CD4-positive, alpha-beta T cell treated with Interleukin-6 at 100 ng/mL for 8 hours (primary cell): ENCODE measurements at places on chromosomes 12 and 14.

GRCh38 chr14:60753264-60754119 is 18.9 kb downstream of the MNAT1 start:
- DNase-seq, result peak; percentile 58

DNA sequence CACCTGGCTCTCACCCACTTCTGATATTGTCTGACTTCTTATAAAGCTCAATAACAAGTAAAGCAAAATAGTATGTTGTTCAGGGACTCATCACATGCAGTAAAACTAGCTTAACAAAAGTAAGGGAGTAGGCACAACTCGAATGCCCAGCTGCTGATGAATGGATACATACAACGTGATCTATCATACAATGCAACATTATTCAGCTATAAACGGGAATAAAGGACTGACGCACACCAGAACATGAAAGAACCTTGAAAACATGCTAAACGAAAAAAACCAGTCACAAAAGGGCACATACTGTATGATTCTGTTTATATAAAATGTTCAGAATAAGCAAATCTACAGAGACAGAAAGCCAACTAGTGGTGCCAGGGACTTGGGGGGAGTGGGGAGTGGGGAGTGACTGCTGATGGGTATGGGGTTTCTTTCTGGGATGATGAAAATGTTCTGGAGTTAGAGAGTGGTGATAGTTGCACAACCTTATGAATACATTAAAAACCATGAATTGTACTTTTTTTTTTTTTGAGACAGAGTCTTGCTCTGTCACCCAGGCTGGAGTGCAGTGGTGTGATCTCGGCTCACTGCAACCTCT is 11.1 kb downstream of the PLBD2 start:
- DNase-seq, result no peak

DNA sequence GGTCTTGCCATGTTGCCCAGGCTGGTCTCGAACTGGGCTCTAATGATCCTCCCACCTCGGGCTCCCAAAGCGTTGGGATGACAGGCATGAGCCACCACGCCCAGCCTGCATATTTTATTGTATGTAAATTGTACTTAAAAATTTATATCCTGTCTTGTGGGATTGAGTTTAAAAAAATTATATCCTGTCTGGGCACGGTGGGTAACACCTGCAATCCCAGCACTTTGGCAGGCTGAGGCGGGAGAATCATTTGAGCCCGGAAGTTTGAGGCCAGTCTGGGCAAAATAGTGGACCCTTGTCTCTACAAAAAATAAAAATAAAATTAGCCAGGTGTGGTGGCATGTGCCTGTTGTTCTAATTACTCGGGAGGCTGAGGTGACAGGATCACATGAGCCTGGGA is 13.9 kb upstream of the CEBPE start:
- no peak for DNase-seq

DNA sequence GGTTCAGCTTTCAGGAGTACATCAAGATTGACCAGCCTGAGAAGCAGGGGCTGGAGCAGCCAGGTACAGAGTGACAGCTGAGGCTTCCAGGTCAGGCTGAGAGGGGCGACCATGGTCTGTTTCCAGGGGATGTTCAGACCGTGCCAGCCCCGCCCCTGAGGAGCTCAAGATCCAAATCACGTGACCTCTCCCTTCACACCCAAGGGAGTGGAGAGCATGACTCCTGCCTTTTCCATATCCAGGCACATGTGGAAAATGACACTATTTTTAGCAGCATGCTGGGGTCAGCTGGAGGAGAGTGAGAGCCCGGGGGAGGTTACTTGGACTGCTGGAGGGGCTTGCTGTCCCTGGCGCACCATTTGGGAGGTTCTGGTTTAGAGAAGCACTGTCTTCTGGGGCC is 92.7 kb downstream of the B4GALNT3 start:
- DNase-seq, result no peak

DNA sequence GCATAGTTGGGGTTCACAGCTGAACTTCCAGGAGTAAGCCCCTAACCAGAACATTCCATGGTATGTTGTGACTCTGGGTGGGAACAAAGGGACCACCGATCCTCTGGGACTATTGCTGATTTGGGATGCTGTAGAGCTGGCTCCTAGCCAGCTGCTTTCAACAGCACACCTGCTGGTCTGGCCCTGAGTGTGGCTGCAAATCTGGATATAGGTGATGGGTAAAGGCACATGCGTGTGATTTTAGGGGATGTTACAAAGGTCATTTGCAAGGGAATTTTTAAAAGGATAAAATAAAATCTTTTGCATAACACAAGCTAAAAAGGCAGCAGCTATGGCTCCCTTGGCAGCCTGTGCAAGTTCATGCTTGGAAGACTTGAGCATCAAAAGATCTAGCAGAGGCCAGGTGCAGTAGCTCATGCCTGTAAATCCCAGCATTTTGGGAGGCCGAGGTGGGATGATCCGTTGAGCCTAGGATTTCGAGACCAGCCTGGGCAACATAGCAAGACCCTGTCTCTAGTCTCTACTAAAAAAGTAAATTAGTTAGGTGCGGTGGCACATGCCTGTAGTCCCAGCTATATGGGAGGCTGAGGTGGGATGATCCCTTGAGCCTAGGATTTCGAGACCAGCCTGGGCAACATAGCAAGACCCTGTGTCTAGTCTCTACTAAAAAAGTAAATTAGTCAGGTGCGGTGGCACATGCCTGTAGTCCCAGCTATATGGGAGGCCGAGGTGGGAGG is 1.6 kb downstream of the ALDH2 start:
- no peak for DNase-seq

DNA sequence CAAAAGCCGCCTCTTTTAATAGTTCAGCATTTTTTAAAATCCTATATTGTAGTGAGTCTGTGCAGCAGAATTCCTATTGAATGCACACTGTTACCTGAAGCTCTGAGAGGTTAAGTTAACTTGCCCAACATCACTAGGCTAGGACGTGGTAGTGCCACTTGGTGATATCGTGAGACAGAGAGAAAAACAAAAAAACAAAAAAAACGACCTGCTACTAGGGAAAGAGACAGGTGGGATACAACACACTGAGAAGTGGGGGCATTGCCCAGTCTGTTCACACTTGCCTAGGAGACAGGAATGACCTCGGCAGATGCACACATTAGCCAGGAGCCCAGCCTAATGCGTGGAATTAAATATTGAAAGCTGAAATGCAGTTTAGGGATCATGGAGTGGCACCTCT is 129.7 kb upstream of the CCND2 start:
- DNase-seq, result peak; percentile 49
